ENCODE measurements at places on chromosomes 7 and 10. TPM values are rescaled to one million over a fixed set of nuclear protein-coding genes. Genes with fewer than 3 reads are reported as not detected.

The CNTNAP2 gene
- 110 TPM for total RNA-seq

The TMEM273 gene
- total RNA-seq: 2.4 TPM

GRCh38 chr10:9222917-9223316 lies 1168.4 kb downstream of the GATA3 start:
- no peak for DNase-seq

DNA sequence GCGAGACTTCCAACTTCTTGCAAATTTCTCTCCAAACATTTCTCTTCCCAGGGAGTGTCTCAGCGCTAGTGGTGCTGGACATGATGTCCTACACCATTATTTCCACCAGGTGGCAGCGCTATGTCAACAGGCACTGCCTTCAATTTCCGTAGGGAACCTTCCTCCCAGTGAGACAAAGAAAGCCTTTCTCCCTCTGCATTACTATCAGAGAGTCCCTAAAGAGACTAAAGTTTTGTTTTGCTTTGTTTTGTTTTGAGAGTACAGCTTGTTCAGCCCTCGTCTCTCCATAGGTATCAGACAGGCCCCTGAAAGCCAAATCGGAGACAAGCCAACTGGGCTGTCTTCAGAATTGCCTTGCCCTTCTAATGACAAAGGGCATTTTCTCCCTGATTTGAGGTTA lies 44.2 kb upstream of the GGCT start:
- DNase-seq: peak; percentile 67

GRCh38 chr7:101538596-101539459 lies 90.3 kb downstream of the MYL10 start:
- DNase-seq: peak; percentile 44

- no peak for DNase-seq
Observed at GRCh38 chr10:70931168-70931815, 42.9 kb upstream of the PCBD1 start.

The OPN4 gene
- total RNA-seq: not detected

The PRLHR gene
- total RNA-seq: 2.4 TPM

The H2BK1 gene
- not detected for total RNA-seq

Data from frontal cortex (tissue), 4 donors.